ENCODE measurements at places on chromosomes 7 and 10.

- DNase-seq = no peak
Measured at GRCh38 chr10:88895250-88895649, 15.2 kb downstream of the STAMBPL1 start.

DNA sequence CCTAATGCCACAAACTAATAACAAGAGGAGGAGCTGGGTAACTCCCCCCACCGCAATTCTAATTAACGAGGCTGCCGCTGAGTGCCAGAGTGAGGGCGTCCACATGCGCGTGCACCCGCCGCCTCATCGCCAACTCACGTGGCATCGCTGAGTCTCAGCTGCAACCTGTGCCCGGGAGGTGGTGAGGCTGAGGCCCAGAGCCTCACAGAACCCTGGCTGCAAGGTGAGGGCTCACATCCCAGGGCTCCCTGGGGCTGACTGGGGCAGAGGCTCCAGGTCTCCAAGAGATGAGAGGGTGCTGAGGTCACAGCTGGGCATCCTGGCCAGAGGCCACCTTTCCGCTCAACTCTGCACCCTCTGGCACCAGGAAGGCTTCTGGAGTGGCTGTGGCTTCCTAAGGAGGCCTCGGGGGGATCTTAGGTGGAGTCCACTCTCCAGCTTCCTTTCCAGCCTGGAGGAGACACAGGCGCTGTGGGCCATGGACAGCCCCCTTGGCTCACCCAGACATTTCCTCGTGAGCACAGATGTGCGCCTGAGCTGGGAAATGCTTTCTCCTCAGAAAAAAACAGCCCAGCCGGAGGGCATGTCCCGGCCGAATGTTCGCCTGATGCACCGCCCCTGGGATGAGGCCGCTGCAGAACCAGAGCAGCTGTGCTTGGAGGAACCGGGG is 242.6 kb downstream of the MAD1L1 start:
- DNase-seq = no peak

DNA sequence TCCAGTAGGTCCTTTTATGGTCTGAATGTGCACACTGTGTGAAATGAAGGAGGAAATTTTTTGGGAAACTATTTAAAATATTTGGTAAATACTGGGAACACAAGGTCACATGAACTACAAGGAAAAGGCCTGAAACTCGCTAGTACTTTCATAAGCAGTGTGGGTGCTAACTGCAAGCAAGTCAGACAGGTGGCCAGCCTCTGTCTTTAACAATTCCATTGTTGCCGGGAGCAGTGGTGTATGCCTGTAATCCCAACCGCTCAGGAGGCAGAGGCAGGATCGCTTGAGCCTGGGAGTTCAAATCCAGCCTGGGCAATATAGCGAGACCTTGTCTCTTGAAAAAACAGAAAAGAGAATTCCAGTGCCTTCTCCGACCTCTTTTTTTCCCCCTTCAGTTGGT is 37.5 kb downstream of the SMURF1 start:
- DNase-seq = no peak

DNA sequence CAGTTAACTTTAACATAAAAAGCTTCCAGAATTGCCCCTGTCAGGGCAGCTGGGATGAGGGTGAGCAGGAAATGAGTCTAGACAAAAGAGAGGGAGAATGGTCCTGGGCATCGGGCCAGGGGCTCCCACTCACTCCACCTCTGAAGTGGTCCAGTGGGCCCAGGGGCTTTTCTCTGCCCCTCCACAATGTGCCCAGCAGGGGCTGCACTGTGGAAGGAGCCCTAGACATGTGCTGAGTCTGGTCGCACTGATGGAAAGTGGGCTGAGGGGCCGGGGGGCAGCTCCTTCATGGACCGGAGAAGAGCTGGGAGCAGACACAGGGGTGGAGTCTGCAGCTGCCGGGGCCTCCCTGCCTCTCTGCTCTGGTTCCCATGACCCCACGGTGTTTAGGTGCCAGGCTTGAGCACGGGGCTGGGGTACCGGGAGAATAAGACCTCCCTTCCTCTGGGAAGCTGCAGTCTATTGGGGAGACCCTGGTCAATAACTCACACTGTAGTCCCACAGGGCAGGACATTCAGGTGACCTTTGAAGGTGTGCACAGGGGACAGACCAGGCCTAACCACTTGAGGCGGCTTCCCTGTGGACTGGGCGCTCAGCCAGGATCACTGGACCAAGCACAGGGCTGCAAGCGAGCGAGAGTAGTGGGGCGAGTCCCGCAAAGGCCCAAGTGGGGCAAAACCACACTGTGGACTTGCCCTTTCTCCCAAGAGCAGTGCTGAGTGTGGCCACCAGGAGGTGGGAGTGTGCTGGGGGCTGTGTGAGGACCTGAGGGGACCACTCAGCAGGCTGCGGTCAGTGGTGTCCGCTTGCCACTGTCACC is 6.1 kb downstream of the ADCY1 start:
- DNase-seq = no peak

DNA sequence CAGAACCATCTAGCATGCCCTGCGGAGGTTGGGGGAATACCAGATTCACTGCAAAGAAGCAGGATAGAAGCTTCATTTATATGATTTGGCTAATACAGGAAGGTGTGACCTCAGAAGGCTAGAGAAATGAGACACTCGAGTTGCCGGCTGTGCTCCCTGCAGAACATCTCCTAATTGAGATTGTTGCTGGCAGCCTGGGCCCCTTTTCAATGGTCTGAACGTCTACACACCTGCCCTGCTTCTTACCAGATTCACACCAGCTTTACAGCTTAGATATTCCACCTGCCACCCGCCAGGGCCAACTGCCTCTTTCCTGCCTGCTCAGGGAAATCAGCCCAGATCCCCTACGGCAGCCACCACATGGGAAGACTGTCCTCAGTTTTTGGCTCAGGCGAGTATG is 475.3 kb upstream of the AUTS2 start:
- no peak for DNase-seq

DNA sequence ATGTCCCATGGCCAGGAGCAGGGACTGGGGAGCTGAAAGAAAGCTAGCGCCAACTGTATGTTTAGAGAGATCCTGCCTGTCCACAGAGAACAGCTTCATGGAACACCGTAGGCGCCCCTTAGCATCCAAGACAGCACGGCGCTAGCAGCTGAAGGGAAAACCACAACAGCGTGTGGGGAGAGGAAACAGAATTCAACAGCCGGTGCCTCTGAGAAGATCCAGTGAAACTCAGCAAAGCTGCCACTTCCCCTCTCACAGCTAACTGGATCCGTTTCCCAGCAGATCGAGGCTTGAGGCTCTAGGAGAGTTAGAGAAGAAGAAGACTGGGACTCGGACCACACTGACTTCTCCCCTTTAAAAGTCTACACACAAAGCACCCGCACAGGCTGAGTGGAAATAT is 145.0 kb downstream of the MAD1L1 start:
- DNase-seq = no peak

- peak; percentile 51 for DNase-seq
Measured at GRCh38 chr7:92645114-92646061, 55.2 kb upstream of the FAM133B start.

GRCh38 chr10:1183701-1184100 is 127.5 kb downstream of the WDR37 start:
- DNase-seq = no peak

DNA sequence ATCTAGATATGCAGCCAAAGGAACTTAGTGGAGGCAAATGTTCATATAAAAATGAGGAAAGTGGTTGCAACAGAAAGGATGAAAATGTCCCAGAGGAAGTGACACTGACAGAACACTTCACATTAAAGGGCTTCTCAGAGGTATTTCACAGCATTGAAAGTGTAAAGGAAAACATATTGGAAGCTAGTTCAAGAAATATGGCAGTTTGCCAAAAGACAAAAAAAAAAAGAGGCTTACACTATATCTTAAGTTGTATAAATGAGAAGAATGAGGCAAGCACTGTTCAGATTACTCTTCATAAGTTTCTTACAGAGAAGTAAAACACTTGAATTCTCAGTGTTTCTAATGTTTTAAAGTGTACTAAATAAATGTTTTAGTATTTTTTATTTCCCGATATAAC is 20.1 kb downstream of the RUNDC3B start:
- no peak for DNase-seq

DNA sequence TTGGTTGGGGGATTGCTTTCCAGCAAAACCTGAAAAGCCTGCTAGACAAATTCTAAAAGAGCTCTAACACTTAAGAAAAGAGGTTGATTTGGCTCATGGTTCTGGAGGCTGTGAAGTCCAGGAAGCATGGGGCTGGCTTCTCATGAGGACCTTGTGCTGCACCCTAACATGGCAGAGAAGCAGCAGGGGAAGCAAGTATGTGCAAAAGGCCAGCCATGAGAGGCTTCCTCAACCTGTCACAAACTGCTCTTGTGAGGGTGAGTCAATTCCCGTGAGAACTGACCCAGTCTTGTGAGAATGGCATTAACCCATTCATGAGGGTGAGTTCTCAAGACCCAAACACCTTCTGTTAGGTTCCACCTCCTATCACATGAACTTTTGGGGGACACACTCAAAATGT is 54.3 kb upstream of the IGFBP3 start:
- DNase-seq = no peak

DNA sequence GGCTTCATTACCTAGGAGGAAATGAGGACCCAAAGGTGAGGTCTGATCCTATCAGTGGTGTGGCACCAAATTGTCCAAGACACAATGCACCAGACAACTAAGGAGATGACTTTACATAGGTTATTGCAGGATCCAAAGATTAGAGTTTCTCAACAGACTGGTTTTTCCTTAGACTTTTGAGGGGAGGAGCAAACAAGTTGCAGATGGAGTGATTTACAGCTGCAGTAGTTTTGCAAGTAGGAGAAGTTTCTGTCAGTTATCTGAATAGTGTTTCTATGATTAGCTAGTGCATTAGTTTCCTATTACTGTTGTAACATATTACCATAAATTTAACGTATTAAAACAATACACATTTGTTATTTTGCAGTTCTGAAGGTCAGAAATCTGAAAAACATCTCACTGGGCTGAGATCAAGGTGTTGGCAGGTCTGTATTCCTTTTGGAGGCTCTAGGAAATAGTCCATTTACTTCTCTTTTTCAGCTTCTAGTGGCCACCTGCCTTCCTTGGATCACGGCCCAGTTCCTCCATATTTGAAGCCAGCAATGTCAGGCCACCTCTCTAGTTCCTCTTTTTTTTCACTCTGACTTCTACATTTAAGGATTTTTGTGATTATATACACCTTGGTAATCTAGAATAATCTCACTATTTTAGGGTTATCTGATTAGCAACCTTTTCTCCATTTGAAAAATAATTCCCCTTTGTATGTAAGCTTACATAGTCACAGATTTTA is 994.9 kb downstream of the REEP3 start:
- no peak for DNase-seq

DNA sequence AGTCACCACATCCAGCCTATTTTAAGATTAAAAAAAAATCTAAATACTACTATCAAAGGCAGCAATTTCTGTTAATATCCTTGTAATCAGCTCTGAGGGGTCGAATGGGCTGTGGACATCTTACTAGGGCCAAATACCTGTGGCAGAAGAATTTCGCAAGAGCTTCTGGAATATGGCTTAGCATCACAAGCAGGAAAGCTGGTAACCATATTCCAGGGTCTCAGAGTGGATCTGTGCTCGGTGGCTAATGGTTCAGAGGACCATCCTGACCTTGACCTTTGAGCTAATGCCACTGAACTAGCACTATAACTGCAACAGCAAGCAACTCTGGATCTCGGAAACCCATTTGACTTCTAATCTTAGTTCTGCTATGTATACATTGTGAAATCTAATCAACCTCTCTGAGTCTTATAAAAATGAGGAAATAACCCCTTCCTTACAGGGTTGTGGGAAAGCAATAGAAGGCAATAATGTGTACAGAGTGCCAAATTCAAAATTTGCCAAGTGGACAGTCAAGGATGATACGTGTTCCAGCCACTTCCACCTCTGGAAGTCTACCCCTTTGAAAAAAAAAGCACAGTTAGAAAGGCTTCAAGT is 65.5 kb downstream of the CYP26A1 start:
- DNase-seq = no peak

DNA sequence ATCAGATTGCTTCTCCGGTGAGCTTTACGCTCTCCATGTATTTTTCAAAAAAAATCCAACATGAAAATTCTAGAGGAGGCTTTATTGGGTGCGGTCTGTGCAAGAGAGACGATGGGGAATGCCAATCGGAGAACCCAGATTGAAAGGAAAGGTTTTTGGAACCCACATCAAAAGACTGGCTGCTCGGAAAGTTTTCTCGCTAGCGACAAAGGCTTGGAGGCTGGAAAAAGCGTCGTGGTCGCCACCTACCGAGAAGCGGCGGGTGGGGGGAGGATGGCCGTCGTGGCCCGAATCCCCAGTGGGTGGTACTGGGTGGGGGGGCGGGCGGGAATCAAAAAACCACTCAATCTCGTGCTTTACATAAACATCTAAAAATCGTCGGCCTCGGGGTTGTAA is 1.1 kb upstream of the GTF2I start:
- peak; percentile 69 for DNase-seq

DNA sequence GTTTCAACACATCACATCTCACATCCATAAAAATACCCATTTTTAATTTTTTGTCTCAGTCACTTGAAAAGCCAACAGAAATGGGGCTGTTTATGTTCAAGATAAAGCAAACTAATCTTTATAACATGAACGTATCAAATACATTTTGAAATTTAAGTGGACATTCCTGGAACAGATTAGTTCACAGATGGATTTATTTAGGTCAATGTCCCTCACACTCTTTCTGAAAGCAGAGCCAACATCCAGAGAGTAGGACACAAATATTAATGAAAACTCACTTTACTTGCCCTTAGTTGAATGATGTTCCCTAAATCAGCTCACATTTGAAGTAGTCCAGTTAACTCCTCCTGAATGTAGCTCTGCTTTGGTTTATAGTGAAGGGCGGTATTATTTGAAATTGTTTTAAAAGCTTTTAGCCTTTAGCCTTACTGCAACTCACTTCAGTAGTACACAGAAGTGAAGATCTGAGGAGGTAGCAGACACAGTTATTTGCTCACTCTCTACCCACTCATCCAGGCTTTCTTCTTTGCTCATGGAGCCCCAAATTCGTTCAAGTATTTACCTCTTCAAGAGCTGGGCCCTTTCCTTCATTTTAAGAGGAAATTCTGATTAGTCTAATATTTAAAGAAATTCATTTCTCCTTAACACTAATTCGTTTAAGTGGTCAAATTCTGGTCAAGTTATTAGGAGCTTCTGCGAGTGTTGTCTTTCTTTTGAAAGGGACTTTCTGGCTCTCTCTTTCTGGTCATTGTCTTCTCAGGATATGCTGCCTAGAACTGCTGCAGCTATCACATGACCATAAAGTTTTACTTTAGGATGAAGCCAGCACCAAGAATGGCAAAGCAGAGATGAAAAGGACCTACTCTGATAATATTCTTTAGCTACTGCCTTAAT is 180.6 kb upstream of the AGR3 start:
- DNase-seq = no peak
